ENCODE measurements at places on chromosomes 4 and X. TPM values are rescaled to one million over a fixed set of nuclear protein-coding genes. Genes with fewer than 3 reads are reported as not detected.

Gene IL1RAPL2
- total RNA-seq: not detected

Gene SAGE1
- not detected for total RNA-seq

Gene CSAG3
- total RNA-seq: 3.3 TPM

Gene UGT2B11
- not detected for total RNA-seq

Gene TRPC5OS
- total RNA-seq: 0.33 TPM

Gene SLC10A3
- 20.0 TPM for total RNA-seq

Gene GAGE1
- not detected for total RNA-seq

Gene DMD
- total RNA-seq: 13.3 TPM

Gene PCDH11X
- 1.2 TPM for total RNA-seq

Gene SHROOM2
- 3.6 TPM for total RNA-seq

Gene FAT1
- total RNA-seq: 71.6 TPM

Gene BMPR1B
- 5.9 TPM for total RNA-seq

Gene CYSLTR1
- not detected for total RNA-seq

Gene LGI2
- 0.12 TPM for total RNA-seq

Gene HSD17B13
- 4.5 TPM for total RNA-seq

Gene TET2
- 7.4 TPM for total RNA-seq

Gene CXCL6
- total RNA-seq: not detected

Gene ZNF718
- 0.02 TPM for total RNA-seq

Gene CT55
- 0.87 TPM for total RNA-seq

Gene NLGN4X
- 5.6 TPM for total RNA-seq

Gene HAND2
- 1.2 TPM for total RNA-seq

Gene PCDH10
- 5.5 TPM for total RNA-seq

Gene HTN1
- not detected for total RNA-seq

Gene AFF2
- total RNA-seq: 0.10 TPM

Gene CENPI
- total RNA-seq: 26.7 TPM

Gene FHL1
- 139 TPM for total RNA-seq

Gene ELOVL6
- 6.1 TPM for total RNA-seq

Gene RNF128
- total RNA-seq: not detected

Gene SLC9B2
- total RNA-seq: 13.5 TPM

Gene COL25A1
- total RNA-seq: 0.02 TPM

Gene MAGEE2
- not detected for total RNA-seq

Gene MAP3K15
- 1.4 TPM for total RNA-seq

Gene SOX3
- total RNA-seq: not detected

Gene GPR34
- not detected for total RNA-seq

Gene GAGE12J
- total RNA-seq: not detected

Gene MAGEA9B
- total RNA-seq: 0.08 TPM

Gene SLC16A2
- 4.9 TPM for total RNA-seq

Gene ADGRG2
- 0.58 TPM for total RNA-seq

Gene HSFX2
- not detected for total RNA-seq

Gene CC2D2A
- 16.3 TPM for total RNA-seq

Gene LUZP4
- not detected for total RNA-seq

Gene GRK4
- total RNA-seq: 3.3 TPM

Gene CYBB
- 0.02 TPM for total RNA-seq
